ENCODE measurements at places on chromosomes 16 and 17.

DNA sequence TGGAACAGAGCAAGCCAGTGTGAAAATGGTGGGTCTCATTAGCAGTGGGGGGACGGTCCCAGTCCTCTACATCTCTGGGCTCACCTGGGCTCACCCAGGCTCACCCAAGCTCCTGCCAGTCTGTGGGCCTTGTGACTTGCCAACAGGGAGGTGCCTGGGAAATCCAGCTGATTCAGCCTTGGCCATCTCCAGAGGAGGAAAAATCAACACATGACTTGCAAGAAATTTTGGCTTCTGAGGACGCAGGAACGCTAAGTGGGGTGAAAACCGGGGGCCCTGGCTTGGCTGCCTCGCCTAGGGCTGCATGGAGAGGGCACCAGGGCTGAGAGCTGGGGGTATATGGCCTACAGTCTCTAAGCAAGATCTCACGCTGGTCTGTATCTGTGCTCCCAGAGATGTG is 47.7 kb downstream of the VAC14 start:
- no peak for DNase-seq

DNA sequence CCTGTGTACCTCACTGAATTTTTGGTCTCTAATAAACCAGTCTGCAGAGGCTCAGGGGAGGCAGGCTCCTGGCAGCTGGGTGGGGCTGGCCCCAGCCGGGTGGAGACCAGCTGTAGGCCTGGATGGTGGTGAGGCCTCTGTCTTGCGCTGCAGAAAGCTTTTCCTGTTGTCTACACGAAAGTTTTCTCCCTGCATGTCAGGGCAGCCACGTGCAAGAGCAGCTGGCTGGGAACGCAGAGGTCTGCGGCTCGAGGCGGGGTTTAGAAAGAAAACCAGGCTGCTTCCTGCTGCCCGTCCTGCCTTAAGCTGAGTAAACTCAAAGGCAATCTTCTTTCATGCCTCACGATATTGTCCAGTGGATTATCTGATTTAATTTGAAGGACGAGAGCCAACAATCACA is 2.4 kb downstream of the SERPINF1 start:
- peak; percentile 2 for DNase-seq

DNA sequence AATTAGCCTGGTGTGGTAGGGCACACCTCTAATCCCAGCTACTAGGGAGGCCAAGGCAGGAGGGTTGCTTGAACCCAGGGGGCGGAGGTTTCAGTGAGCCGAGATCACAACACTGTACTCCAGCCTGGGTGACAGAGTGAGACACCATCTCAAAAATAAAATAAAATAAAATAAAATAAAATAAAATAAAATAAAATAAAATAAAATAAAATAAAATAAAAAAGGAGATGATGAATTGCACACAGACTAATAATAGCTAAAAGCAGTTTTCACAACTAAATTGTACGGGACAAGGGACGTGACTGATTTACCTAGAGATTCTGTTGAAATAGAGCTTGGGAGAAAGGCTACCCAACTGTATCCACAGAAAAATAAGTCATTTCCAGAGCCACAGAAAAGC is 1471.3 kb downstream of the CDH11 start:
- DNase-seq, result no peak

DNA sequence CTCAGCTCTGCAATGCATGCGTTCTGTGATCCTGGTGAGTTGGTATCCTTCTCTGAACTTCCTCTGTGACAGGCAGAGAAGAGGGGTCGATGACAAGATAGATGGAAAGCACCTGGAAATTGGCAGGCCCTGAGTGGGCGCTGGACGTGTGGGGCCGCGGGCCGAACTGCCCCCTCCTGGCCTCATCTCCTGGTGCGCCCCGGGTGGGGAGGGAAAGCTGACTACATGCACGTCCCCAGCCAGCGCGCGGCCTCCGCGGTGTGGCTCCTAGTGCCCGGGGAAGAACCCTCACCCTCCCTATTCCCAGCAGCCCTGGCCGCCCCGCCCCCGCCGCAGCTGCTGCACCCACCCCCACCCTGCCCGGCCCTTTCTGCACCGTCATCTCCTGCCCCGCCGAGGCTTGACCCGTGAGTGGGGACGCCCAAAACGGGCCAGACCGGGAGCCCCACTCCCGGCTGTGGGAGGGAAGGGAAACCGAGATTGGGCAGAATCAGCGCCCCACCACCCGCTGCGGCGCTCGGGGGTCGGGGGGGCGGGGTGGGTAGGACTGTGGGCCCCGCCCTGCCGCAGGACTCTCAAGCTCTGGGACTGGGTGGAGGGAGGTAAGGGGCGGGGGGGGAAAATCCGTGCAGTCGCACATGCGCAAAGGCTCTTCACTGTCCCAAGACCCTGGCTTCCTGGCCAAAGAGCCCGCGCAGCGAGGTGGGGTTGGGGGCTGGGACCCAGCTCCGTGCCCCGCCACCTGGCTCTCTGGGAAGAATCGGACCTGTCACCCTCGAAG is at the start of gene NOL3:
Gene NOL3, plus strand, starts transcription at position 371 of the 781 bp plus-strand sequence.
- no peak for DNase-seq

DNA sequence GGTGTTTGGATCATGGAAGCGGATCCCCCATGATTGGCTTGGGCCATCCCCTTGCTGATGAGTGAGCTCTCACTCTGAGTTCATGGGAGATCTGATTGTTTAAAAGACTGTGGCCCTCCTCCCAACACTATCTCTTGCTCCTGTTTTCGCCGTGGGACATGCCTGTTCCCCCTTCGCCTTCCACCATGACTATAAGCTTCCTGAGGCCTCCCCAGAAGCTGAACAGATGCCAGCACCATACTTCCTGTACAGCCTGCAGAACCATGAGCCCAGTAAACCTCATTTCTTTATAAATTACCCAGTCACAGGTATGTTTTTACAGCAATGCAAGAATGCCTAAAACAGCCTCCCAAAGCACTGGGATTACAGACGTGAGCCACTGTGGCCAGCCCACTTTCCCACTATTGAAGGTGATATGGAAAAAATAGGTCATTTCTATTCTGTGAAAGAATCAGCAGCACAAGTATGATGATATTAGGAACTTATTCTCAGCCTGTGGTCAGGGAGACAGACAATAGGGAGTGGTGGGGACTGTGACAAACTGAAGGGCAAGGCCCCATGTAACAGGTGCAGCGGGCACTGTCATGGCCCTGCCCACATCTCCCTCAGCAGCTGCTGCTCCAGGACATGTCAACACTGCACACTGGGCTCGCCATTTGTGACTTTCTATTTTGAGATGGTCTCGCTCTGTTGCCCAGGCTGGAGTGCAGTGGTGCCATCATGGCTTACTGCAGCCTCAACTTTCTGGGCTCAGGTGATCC is 33.7 kb upstream of the LITAF start:
- no peak for DNase-seq

DNA sequence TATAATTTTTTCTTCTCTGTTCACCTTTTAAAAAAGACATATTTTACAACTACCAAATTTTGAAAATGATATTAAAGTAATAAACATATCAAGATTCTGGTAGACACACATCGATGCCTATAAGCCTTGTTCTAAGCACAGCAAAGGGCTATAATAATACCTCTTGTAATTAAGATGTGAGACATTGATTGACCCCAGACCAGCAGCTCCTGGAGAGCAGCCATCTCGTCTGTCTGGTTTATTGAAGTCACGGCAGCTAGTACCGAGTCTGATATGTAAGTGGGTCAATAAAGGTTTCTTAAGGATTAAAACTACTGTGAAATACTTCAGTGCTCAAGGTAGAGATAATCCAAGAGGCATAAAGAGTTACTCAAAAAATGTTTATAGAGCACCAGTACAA is 76.1 kb downstream of the C17orf58 start:
- no peak for DNase-seq

- no peak for DNase-seq
Observed at GRCh38 chr17:35183332-35183731, 10.9 kb downstream of the SLC35G3 start.

GRCh38 chr17:40501499-40501911 is at the start of gene TNS4:
TSS of gene TNS4 (minus strand) at chr17:40501623. CDS start at chr17:40496425, 5,198 bp downstream.
- no peak for DNase-seq

DNA sequence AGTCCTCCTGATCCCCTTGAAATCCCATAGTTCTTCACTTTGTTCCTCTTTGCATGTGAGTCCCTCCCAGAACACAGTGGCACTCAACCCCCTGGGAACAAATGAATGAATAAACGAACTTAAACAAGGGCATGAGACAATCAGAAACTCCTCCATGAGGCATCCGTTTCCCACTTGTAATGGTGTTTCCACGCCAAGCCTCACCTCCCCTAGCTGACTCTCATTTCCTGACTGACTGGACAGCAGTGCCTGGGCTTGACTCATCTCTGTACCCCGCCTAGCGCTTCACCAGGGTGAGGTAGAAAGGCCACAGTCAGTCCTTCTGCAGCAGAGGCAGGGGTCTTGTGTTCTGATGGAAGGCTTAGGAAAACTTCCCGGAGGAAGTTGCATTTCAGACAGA is 14.2 kb downstream of the KIF1C start:
- DNase-seq, result no peak

DNA sequence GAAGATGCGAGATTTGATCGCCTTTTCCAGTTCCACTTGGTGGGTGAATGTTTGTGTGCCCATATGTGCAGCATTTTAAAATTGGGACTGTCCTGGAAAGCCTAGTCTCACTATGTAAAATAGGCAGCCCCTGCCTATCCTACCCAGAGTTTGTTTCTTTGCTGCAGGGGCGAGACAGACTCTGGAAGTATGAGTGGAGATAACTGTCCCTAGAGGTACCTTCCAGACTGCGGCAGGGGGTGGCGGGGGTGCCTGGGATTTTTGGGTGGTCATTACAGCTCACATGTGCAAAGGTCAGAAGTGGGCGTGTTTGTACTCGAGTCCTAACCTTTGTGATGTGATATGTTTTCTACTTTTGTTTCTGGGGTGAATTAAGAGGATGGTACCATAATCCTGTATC is 36.6 kb downstream of the MPRIP start:
- DNase-seq, result no peak

DNA sequence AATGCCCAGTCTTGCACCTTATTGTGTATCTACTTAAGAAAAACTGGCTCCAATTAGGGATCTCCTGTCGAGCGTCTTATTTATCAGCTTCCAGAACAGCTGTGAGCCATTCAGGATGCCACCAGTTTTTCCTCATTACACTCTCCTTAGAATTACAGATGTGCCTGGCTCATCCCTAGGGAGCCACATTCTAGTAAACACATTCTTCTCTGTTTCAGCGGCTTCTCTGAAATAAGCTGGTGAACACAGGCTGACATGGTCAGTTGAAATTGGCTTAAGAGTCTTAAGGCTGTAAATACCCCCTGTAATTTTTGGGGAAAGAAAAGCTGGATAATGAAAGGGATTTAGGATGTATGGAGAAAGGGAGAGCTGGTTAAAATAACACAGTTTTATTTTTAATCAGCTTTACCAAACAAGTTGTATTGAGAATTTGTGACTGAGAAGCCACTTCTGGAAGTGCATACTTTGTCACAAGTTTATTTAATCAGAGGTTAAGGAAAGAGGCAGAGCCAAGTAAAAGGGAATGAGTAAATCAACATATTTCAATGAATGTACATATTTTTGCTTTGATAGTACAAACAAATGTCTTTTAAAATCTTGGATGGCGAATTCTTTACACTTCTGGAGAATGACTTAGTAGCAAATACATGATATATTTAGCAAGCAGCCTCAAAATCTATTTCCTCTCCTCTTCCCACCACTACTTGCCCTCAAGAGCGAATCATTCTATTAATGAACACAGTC is 562.0 kb upstream of the GOT2 start:
- DNase-seq, result no peak

GRCh38 chr16:64445649-64446048 is 676.2 kb downstream of the CDH11 start:
- DNase-seq, result no peak

DNA sequence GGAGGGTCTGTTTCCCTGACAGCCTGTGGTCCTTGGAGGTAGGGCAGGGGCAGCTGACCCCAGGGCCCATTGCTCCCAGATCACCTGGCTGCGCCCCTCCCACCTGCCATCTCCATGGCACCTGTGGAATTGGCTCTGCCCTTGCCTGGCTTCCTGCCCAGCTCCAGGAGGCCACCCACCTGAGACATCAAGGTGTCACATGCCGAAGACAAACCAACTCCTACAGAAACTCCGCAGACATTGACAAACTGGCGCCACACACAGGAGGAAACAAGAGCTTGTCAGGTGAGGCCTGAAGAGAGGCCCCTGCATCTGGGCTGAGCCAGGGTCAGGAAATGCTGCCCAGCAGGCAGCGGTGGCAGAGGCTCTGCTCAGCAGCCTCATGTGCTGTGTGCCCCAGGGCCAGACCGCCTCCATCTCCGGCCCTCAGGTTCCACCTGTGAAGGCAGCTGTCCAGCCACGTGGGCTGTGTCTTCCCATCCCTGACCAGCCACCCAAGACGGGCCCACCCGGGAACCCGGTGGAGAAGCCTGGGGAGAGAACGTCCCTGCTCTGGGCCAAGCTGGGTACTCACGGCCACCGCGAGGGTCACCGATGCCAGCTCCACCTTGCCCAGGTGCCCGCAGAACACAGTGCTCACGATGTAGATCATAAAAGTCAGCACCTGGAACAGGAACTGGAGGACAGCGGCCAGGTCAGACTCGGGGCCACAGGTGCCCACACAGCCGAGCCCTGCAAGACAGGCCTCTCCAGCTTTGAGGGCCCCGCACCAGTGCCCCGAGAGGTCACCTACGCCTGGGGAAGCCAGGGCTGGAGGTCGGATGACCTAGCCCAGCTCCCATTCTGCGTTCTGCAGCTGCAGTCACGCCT is 1.6 kb downstream of the SLC47A2 start:
- DNase-seq, result no peak

DNA sequence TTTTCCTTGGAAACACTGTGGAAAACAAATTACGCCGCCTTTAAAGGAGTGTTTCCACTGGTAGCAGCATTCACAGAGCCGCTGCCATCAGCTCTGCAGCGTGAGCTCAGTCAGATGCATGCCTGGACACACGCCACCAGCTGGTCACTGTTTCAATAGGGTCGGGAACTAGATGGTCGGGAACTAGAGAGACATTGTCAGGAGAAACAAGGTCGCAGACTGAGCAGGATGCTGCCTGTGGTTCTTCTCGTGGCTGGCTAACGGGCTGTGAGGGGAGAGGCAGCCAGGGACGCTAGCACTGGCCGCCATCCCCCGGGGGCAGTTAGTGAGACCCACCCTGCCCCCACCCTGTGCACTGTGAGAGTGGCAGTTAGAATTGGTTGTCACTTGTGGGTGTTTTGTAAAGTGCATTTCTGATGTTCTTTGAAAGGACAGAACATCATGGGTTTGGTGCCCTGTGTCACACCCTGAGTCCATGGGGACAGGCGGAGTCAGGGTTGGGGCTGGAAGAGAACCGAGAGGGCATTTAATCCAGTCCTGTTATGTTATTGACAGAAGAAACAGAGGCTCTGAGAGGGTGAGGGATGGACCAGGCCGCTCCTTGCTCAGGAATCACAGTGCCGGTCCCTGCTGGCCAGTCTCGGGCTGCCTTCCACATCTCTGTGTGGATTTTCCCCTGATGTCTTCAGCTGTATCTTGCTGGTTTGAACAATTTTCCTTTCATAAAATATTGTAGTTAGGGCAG is 86.3 kb downstream of the SPECC1 start:
- no peak for DNase-seq
